ENCODE measurements at places on chromosomes 1 and 21.

GRCh38 chr1:220300442-220301121 lies 28.3 kb upstream of the RAB3GAP2 start:
- no peak for DNase-seq

DNA sequence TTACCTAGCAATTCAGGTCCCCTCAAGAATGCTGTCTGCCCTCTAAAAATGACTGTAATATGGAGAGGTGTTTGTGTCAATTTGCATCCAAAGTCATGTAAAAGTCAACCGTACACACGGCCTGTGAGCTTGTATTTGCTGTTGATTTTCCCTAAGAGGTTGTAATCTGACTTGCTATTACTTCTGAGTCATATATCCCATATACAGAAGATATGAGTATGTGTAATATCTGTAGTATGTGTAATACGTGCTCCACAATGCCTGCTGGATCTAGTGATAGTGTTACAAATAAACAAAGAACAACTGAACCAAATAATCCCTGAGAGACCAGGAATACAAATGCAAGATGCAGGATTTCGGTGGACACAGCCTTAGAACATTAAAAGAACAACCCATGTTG lies 1.4 kb upstream of the KCNJ6 start:
- DNase-seq, result no peak

DNA sequence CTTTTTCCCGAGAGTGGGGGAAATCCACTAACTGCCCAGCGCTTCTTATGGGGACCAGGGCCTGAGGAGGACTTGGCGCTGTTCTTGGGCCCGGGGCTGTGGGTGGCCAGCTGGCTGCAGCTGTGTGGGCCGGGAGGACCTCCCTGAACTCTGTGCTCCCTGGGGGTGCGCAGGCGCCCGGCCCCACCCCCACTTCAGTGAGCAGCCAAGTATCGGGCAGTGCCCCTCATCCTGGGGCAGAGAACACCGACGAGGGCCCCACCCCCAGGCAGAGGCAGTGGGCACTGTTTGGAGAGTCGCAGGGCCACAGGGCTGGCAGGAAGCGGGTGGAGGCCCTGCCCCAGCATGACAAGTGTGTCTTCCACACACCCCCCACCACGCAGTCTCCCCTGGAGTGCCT lies 32.5 kb upstream of the SLC19A1 start:
- DNase-seq, result no peak

DNA sequence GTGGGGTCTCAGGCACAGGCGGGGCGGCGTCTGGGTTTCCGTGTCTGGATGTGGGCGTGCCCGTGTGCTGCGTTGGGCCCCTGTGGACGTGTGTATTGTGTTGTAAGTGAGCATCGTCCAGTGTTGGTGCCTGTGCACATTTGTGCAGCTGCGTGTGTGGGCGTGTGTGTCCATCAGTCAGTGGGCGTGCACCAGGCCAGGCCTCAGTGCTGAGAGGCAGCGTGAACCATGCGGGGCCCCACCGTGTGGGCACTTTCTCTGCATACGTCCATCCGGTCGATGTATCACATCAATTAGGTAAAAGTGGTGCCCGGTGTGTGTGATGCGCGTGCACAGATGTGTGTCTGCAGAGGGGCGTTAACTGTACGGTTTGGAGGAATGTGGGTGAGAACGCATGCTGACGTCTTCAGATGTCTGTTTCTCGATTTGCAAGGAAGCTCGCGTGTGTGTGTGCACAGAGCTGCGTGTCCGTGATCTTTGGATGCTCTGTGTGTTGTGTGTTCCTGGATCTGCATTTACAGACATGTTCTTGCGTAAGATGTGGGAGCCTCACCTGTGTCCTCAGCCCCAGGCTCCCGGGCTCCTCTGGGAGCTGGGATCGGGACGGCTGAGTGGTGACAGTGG lies 24.6 kb downstream of the AGRN start:
- DNase-seq, result no peak

DNA sequence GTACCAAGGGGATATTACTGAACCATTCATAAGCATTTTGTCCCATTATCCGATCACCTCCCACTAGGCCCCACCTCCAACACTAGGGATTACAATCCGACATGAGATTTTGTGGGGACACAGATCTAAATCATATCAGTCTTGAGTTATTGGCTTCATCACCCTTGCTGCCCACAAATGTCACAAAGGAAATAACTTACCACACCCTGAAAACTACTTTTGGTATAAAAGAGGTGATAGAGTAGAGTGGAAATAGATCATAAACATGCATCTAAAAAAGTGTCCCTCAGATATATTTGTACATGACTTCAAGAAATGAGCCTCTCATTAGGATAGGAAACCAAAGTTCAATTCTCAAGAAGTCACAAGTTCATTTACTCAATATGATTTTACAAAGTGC lies 22.6 kb upstream of the FCRL3 start:
- no peak for DNase-seq

DNA sequence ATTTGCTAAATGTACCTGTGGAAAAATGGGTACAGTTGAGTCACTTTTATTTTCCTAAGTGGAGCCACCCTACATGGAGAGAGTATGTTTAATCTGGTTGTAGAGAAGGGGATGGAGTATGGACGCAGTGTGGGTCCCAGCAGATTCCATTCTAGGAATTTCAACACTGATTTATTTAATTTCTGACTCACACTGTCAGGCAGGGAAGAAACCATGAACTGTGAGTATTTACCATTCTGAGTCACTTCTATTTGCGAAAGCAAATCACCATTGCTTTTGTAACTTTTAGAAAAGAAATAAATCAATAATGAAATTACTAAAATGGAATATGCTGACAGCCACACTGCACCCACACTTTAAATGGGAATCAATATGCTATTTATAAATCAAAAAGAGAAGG lies 339.0 kb downstream of the DSCAM start:
- no peak for DNase-seq

GRCh38 chr1:109803901-109804331 lies 40.2 kb upstream of the EPS8L3 start:
- DNase-seq, result no peak

DNA sequence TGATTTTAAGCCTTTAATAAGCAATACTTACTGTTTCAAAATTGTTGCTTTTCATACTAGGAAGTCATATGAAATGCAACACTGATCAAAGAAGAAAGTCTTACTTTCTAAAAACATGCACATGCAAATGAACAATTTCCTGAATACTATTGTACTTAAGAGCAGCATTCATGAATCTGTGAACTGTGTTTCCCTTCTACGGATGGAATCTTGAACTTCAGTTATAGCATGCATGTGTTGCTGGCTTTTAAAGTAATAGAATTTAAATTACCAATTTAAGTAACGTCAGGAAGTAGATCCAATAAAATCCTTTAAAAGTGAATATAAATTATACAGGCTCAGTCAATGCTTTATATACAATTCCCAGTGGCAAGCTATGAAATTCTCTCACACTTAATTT lies 348.9 kb downstream of the KCNT2 start:
- no peak for DNase-seq

- DNase-seq, result no peak
These were observed 4.5 kb upstream of the DIP2A start for GRCh38 chr21:46454142-46454541.
